ENCODE measurements at places on chromosomes 7 and 10. TPM values are rescaled to one million over a fixed set of nuclear protein-coding genes. Genes with fewer than 3 reads are reported as not detected.

DNA sequence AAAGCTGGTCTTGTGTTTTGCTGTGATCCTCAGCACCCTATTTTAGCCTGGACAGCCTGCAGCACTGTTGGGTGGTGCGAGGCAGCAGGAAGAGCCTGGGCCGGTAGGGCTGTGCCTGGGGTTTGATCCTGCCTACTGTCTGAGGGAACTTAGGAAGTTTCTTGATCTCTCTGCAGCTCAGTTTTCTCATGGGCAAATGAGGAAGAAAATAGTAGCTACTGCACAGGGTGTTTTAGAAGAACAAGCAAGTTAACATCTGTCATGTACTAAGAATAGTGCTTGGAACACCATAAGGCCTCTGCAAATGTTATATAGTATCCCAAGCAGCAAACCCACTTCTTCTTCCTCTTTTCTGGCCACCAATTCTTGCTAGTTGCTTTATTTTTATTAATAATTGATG is 12.0 kb upstream of the AGR2 start:
- DNase-seq = no peak

DNA sequence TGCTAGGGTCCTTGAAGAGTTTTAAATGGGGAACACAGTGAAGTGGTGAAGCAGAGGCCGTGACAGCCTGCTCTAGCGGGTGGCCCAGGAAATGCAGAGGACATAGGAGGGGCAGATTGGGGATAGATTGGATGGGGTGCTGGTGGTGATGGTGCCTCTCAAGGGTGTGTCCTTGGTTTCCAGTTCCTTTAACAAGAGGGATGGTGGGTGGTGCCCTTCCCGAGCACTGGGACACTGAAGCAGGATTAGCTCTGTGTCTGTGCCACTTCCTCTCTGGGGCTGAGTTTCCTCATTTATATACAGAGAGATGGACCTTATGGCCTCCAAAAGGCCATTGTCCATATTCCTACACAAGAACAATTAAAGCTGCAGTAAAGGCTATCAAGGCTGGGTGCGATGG is 285.5 kb downstream of the TCF7L2 start:
- no peak for DNase-seq

DNA sequence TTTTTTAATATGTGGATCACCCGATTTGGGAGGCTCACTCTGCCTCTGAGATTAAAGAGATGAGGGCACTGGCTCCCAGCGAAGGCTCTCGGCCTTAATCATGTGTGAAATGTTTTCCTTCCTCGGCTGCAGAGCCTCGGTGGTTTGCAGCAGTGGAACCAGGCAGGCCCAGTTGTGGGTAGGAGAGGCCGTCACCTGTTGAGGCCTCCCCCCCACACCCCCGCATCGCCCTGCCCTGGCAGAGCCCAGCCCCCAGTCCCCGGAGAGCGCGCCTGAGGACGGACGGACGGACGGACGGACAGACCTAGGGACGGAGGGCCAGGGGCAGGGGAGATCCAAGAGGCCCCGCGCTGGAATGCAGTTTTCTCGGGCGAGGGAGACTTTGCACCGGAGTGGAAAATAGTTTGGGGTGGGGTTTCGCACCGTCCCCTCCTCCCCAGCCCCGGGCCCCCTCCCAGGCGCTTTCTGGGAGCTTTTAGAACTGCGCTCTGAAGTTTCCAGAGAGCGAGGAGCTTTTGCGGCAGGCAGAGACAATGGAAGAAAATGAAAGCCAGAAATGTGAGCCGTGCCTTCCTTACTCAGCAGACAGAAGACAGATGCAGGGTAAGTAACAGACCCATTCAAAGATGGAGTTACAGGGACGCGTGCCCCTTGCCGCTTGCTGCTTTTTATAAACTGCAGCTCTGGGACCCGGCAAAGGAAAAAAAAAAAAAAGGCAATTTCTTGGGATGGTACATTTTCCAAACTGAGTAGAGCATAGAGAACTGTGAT is at the start of gene KIAA1217:
TSS of gene KIAA1217 (plus strand) at position 478 of the 771 bp plus-strand sequence. CDS start at position 534, 56 bp downstream.
- DNase-seq = no peak

DNA sequence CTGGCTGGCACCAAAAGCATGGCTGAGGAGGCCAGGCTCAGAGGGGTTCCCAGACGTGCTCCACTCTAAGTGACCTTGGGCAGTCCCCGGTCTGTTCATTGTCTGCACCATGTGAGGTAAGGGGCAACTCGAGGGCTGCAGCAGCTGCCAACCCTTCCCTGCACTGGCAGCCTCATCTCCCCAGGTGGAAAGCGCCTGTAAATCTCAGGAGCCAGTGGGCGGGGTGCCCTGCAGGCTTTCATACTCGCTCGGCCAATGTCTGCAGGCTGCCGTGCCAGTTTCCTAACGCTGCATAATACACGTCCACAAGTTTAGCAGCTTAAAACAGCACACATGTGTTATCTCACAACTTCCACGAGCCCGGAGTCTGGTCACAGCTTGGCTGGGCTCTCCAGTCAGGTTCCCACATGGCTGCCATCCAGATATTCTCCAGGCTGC is 12.6 kb upstream of the GDF10 start:
- no peak for DNase-seq

- no peak for DNase-seq
Observed at GRCh38 chr10:105785721-105786120, 1144.6 kb downstream of the SORCS3 start.

DNA sequence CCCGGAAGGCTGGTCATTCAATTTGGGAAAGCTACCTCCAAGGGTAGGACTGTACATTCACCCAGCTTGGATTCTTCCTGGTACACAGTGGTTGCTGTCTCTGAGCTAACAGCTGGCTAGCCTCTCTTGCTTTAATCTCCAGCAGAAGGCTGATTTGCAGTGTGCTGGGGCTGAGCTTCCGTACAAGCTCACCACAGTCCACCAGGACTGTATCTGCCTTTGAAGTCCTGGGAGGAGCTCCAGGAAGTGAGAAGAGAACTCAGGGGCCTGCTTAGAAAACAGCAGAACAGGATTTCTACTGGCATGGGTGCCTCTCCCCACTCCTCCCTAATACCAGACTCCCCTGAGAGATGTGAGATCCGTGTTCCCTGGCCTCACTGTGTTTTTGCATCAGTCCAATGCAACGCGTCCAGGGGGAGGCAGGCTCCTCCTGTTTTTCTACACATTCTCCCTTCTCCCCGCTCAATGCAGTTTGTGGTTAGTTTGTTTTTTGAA is 6.6 kb downstream of the AFAP1L2 start:
- DNase-seq = no peak

- no peak for DNase-seq
Observed at GRCh38 chr10:60016794-60017193, 110.4 kb upstream of the CCDC6 start.

DNA sequence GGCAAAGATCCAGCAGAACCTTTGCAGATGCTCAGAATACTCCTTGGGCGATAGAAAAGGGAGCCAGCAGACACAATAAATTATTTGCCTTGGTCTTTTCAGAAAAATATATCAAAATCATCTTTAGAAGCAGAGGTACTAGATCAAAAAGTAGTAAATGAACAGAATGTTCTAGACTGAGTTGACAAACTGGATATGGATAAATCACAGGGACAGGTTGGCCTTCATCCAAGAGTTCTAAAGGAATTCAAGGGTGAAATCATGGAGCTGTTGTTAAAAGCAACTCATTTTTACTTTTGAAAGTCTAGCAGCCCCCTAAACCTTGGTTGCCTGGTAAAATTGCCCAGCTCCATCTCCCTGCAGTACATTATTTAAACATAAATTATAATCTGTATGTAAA is 99.1 kb downstream of the PLCE1 start:
- no peak for DNase-seq

UCMA gene
- not detected for total RNA-seq

CLCN1 gene
- under 0.01 TPM for total RNA-seq

VENTX gene
- not detected for total RNA-seq
